Osteocyte (in vitro differentiated cells): ENCODE measurements at places on chromosomes 16 and 17. TPM values are rescaled to one million over a fixed set of nuclear protein-coding genes. Genes with fewer than 3 reads are reported as not detected.

Gene UTP18
- total RNA-seq, result 25.3 and 28.0 TPM in 2 replicates

Gene CHST4
- total RNA-seq, result not detected in 2 replicates

Gene ADAP2
- total RNA-seq, result 0.31 and 0.62 TPM in 2 replicates

Gene GP1BA
- not detected in 2 replicates for total RNA-seq

Gene SOX9
- 1.8 and 1.9 TPM in 2 replicates for total RNA-seq

Gene RASD1
- 1.2 and 1.6 TPM in 2 replicates for total RNA-seq

Gene SLC6A2
- not detected in 2 replicates for total RNA-seq

Gene KCNJ12
- 2.3 and 2.4 TPM in 2 replicates for total RNA-seq

Gene DPEP2NB
- not detected in 2 replicates for total RNA-seq

Gene SNX20
- total RNA-seq, result not detected in 2 replicates

Gene SLC46A1
- 5.5 and 5.9 TPM in 2 replicates for total RNA-seq

Gene KRTAP4-3
- not detected in 2 replicates for total RNA-seq

Gene HOXB3
- total RNA-seq, result 0.46 TPM in 1 of 2 replicates, not detected in the other

Gene TSR3
- 58.0 and 59.2 TPM in 2 replicates for total RNA-seq

Gene MAF
- total RNA-seq, result 63.6 and 70.3 TPM in 2 replicates

Gene C17orf78
- not detected in 2 replicates for total RNA-seq

Gene MARVELD3
- total RNA-seq, result 0.24 TPM in 1 of 2 replicates, not detected in the other

Gene TBC1D3I
- total RNA-seq, result 0.42 and 1.0 TPM in 2 replicates

Gene SUZ12
- total RNA-seq, result 25.4 and 27.5 TPM in 2 replicates

Gene KRTAP9-7
- not detected in 2 replicates for total RNA-seq

Gene ABCA6
- total RNA-seq, result 1.2 and 1.7 TPM in 2 replicates

Gene MT4
- total RNA-seq, result not detected in 2 replicates

Gene SSTR5
- not detected in 2 replicates for total RNA-seq

Gene MAPT
- total RNA-seq, result 1.1 and 1.6 TPM in 2 replicates

Gene IKZF3
- not detected in 2 replicates for total RNA-seq

Gene HOXB9
- not detected in 2 replicates for total RNA-seq

Gene HID1
- total RNA-seq, result 10.1 and 11.9 TPM in 2 replicates
